GM06990 (cell line): ENCODE measurements at places on chromosomes 1 and 21.
A peak's percentile ranks its signal among the peaks of the same experiment; 100 is the strongest.

DNA sequence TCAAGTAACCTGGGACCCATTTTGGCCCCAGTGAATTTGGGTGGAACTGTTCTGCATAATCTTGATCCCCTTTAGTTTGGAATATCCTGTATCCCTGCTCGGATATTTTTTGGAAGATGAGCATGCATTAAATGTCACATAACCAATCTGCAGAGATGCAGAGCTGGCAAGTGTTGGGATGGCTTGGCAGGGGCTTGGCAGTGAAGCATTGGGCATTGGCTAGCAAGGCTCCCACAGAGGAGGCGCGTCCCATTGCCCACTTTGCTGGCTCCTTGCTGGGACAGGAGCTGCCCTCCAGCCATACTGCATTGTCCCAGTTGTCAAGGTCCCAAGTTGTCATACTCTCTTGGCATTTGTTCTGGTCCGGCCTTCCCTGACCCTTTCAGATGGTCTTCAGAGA lies 29.9 kb downstream of the LAMC2 start:
- DNase-seq, result no peak

DNA sequence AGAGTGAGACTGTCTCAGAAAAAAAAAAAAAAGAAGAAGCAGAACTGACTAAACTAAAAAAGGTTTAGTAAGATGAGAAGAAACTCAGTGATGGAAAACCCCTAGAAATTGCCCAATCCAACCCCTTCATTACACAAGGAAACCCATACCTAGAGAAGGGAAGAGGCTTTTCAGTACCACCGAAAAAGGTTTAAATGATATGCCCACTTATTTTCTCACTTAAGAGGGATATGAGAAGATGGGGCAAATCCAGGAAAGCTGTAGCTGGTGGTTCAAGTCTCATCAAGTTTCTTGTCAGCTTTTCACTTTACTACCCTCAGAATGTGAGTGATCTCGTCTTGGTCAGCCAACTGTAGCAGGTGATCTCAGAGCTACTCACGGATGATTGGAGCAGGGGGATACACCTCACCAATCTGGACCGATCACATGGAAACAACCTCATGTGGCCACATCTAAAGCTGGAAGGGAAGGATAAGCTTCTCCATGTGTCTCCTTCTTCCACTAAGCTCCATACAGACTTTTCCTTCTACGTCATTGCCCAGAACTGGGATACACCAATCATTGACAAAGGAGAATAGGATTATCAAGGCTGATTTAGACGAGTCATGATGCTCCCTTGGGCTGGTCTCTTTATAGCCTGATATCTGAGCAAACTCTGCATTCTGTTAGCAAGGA lies 126.7 kb upstream of the POU3F1 start:
- DNase-seq, result peak; percentile 69

GRCh38 chr1:96598416-96599168 lies 123.0 kb upstream of the PTBP2 start:
- DNase-seq, result no peak

DNA sequence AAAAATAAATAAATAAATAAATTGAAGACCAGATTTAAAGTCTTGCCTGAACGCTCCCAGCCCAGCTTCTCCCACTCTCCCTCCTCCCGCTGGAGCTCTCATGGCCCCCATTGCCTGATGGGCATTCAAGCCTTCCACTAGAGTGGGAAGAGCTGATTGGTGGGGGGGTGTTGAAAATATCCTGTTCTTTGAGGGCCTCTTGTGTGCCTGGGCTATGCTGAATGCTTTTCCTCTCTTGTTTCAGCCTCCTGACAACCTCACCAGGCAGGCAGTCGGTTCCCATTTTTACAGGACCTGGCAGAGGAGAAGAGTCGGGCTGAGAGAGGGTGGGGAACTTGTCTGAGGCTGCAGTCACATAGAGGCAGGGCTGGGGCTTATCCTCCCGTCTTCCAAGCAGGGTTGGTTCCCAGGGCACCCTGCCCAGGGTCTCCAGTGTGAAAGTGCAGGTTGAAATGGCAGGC lies 59.2 kb upstream of the SSBP3 start:
- DNase-seq, result no peak

DNA sequence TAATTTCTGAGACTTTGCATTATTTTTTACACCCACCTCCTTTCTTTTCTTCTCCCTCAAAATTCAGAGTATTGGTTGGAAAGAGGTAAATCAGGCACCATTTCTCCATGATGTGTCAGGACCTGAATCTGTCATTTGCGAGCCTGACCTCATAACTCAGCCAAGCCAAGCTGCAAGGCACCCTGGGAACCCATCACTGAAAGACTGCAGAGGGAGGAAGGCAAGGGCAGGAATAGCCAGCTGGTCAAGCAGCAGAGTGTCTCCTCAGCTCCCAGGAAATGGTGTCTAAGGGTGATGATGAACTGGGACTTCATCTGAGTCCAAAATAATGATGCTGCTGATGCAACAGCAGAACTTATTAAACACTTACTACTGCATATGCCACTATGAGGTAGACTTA lies 556.6 kb downstream of the OMA1 start:
- DNase-seq, result no peak

DNA sequence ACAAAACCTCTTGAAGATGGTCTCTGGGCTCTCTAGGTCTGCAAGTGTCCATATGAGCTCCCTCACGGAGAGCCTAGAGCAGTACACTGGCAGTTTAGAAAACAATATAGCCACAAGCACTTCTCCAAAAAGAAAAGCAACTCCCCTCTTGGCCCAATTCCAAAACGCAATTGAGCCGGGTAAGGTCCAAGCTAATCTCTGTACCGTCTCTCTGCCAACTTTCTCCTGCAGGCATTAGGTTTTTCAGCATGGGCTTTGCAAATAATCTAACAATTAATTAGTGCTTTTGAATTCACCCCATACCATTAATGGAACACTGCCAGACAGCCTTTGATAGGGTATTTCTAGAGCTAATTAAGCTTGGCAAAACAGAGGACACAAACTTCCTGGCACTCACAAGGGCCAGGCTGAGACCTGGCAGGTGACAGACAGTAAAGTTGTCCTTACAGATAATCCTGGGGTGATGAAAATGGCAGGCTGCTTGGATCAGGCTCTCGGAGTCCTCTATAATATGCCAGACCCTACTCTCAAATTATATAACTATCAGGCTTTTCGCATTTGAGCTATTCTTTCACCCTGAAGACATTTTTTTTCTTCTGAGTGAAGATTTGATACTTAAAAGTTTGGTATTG lies 39.8 kb downstream of the TGFBR3 start:
- DNase-seq, result no peak

DNA sequence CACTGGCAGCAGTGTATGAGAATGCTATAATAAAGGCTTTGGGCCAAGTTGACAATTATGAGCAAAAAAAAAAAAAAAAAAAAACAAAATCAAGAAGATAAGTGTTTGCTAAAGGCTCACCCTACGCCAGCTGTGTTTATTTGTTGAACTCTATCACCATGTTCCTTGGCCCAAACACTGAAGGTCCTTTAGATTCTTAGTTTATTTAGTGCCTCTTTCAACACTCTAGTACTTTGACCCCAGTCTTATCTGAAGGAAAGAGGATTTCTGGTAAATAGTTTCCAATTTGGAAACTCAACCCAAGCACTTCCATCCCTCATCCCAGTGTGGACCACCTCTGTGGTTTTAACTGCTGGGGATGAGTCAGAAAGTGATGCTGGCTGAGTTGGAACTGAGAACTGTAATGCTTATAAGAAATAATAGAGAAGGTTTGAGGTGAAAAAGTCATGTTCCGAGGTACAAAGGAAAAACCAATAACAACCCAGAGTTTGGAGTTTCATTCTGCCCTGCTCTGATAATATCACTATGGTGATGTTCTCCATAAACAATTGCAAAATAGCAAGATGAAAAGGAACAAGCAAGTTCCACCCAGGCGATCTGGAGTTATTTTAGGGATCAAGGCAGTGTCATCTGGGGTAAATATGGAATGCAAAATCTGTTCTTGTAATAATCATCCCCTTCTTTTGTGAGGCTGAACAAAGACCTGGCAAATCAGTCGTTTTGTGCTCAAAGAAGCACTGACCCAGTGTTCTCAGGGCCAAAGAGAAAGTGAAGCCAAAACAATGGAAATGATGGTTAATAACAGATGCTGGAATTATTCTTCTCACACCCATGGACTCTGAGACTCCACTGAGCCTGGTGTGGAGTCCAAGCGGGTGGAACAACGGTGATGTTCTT lies 19.7 kb upstream of the CAPZB start:
- no peak for DNase-seq

GRCh38 chr1:217048104-217048707 lies 325.0 kb upstream of the ESRRG start:
- DNase-seq, result no peak

GRCh38 chr1:65440915-65441314 lies 20.4 kb downstream of the LEPR start:
- DNase-seq, result no peak

- no peak for DNase-seq
Observed at GRCh38 chr1:182739545-182739944, 50.0 kb upstream of the NPL start.

DNA sequence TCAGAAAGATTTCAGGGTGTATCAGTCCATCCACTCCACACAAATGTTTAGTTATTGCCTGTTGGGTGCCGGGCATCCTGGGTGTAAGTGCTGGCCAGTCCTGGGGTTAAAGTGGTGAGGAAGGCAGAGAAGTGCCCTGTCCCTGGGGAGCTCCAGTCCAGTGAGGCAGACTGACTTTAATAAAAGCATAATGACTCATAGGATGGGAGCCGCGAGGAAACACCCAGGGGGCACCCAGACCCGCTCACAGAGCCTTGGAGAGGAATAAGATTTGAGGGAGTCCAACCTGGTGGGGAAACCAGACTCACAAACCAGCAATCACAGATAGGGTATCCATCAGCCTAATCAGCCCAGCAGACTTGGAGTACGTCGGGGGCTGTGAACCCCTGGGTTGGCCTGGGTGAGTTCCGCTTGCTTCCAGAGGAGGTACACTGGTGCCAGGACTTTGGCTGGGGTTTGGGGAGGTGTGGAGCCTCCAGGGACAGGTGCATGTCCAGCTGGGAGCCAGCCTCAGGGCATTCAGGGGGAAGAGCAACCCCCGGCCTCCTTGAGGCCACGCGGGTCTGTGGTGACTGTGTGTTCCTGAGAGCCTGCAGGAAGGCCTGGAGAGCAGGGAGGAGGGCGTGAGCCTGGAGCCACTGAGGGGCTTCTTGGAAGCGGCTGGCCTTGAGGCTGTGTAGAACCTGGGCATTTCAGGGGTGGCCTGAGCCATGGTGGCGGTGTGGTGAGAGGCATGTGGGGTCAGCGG lies 3.7 kb downstream of the PEAR1 start:
- DNase-seq, result no peak

- DNase-seq, result no peak
Observed at GRCh38 chr1:60245324-60245723, 171.8 kb upstream of the C1orf87 start.

GRCh38 chr1:60136395-60136794 lies 62.8 kb upstream of the C1orf87 start:
- no peak for DNase-seq

- no peak for DNase-seq
Observed at GRCh38 chr1:205918955-205919746, 24.1 kb downstream of the SLC26A9 start.

DNA sequence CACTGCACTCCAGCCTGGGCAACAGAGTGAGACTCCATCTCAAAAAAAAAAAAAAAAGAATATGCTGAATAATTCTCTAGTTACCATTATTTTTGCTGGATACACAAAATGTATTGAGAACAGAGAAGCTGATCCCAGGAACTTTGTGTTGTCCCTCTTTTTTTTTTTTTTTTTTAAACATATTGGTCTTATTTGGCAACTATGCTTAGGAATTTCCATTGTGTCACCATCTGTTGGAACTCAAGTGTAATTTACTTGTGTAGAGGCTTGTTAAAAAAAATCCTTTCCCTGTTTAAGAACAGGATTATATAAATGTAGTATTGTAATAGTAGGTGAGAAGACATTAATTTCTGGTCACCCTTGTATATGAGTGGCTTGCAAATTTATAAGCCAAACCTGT lies 28.6 kb downstream of the CAMSAP2 start:
- DNase-seq, result no peak

- no peak for DNase-seq
Observed at GRCh38 chr1:25167269-25168192, 64.8 kb downstream of the SYF2 start.

DNA sequence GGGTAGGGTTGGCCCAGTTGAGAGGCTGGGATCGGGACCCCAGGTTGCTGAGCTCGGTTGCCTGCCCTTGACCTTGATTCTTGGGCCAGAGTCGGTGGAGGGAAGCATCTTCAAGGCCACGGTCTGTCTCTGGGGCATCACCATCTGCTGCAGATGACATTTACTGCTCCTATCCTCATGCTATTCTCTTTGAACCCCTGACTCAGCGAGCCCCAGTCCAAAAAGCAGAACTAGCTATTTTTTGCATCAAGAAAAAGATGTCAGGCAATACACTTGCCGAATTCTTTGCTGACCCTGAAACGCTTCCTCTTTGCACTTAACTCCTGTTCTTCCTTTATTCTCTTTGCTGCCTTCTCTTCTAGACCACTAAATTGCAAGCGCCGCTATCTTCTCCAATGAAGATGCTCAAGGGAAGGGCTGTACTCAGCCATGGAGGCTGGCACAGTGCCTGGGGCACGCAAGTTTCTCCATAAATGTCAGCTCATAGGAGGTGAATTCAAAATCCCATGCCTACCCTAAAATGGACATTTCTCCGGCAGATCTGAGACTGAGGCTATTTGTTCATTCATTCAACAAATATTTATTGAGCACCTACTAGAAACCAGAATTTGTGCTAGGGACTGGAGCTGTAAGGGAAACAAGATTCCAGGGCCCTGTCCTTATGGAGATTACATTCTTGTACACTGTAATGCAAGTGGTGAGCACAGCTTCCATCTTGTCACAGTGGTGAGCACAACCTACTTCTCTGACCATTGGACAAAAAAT lies 20.5 kb upstream of the CAPZB start:
- DNase-seq, result no peak

GRCh38 chr1:3879787-3880428 lies 20.2 kb downstream of the C1orf174 start:
- no peak for DNase-seq

DNA sequence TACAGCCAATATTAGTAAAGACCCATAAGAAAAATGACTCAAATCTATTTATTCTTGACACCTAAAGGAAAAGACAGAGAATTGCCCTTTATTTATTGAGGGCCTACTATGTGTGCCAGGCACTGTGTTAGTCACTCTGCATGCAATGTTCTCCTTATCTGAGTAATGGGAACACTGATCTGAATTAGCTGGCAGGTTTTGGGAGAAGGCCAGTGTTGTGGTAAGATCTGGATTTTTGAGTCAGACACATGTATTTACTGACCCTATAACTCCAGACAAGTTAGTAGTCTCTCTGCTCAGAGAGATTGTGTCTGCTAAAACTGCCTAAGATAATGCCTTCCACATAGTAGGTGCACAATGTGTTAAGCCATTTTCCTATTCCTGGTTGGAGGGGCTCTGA lies 17.3 kb downstream of the LCE4A start:
- no peak for DNase-seq

- no peak for DNase-seq
Observed at GRCh38 chr1:18803151-18803791, 56.2 kb downstream of the TAS1R2 start.

- no peak for DNase-seq
Observed at GRCh38 chr1:50419192-50419906, 3.9 kb downstream of the DMRTA2 start.

- DNase-seq, result no peak
Observed at GRCh38 chr1:115670476-115671175, 28.9 kb downstream of the VANGL1 start.

GRCh38 chr1:109615879-109616278 lies 3.5 kb downstream of the GNAT2 start:
- no peak for DNase-seq

GRCh38 chr1:243301059-243301458 lies 45.2 kb downstream of the SDCCAG8 start:
- no peak for DNase-seq

GRCh38 chr1:156492013-156492590 lies 8.5 kb downstream of the MEF2D start:
- DNase-seq, result no peak
